ENCODE measurements at places on chromosomes 6 and 20. TPM values are rescaled to one million over a fixed set of nuclear protein-coding genes. Genes with fewer than 3 reads are reported as not detected.

IYD gene
- total RNA-seq = not detected

LST1 gene
- total RNA-seq = not detected

PLEKHG1 gene
- 0.26 TPM for total RNA-seq

ADGB gene
- total RNA-seq = not detected

SIRPG gene
- total RNA-seq = not detected

TRIM40 gene
- total RNA-seq = not detected

UNC93A gene
- total RNA-seq = not detected

ATP6V1G2 gene
- 0.48 TPM for total RNA-seq

IL17A gene
- not detected for total RNA-seq

PRICKLE4 gene
- 0.61 TPM for total RNA-seq

PRDM13 gene
- total RNA-seq = 1.3 TPM

LBP gene
- 1.1 TPM for total RNA-seq

GSS gene
- 51.3 TPM for total RNA-seq

HLA-F gene
- total RNA-seq = 5.1 TPM

VNN1 gene
- total RNA-seq = 0.06 TPM

Data from A549 treated with RU486 at 1 μM for 4 hours (cell line).